Right renal pelvis (tissue), 4 donors: ENCODE measurements at places on chromosomes 2 and 18.

DNA sequence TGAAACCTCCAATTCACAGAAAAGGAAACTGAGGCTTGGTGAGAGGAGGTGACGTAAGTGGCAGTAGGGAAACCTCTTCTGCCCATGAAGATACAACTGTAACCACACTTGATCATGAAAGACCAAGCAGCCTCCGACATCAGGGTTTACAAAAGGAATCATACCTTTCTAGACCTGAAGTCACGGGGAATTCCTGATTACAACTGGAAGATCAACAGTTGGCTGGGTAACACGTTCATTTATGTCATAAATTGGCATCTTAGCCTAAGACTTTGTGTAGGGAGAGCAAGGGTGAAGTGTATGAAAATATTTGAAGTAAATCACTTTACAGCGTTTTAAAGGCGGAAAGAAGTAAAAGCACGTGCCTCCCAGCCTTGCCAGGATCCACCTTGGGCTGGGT is 922 bp downstream of the HS1BP3 start:
- DNase-seq = no peak

DNA sequence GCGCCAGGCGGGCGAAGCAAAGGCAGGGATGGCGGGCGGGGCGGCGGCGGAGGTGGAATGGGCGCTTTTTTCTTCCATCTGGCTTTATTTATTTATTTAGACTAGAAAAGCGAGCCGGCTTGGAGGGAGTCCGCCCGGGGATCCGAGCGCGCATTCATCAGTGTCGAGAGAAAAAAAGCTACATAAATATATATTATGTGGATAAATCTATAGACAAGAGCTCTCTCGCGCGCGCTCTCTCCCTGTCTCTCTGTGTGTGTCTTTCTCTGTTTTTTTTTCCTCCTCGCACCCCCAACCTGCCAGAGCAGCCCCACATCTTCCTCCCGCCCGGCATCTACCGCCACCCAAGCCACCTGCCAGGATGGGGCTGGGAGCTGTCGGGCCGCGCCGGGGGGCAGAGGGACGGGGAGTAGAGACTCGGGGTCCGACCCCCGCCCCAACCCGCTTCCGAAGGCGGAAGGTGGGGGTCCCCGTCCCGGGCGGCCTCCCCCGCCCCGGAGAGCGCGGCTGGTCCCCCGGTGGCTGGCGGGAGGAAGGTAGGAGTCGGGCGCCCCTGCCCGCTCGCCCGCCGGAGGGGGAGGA is 972 bp upstream of the CELF4 start:
- no peak for DNase-seq

DNA sequence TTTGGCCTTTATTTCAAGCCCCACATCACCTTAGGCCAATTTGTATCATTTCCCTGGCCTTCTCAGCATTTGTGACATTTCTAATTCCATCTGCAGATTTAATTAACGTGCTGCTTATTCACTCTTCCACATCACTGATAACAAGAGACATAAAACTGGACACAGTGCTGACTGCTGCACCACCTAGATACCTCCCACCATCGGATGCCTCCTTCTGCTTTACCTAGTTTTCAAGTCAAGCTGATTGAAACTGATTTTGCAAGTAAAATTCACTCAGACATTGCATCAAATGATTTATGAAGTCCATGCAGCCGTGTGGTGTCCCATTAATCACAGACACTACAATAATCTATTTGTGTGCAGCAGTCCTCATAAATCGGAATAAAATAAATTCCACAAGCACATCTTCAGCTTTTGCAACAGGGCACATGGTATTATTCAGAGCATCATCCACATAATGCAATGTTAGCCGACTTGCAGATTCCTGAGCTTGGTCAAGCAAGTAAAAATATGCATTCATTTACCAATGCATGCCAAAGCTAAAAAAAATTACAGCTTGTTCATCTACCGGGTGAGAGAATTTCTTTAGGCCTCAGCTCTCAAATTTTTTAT is 15.9 kb upstream of the CRIM1 start:
- DNase-seq = no peak

DNA sequence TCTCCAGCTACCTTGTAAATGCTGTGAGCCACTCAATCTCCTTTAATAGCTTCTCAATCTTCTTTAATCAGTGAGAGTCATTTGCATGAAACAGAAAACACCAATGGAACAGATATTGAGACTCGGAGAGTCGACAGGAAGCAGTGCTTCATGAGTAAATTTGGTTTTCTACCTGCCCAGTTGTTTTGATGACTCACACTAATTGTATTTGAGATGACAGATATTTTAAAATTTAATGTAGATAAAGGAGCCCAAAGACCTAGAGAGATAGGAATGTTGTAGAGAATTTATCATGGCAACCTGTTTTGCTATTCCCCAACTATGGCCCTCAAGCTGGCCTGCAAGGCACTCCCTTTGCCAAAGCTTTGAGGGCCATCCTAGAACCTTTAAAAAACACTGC is 119.1 kb downstream of the CDC42EP3 start:
- DNase-seq = no peak

- DNase-seq = no peak
Measured at GRCh38 chr2:106816974-106817373, 69.0 kb downstream of the ST6GAL2 start.

- DNase-seq = no peak
Measured at GRCh38 chr2:8633186-8633734, 48.6 kb upstream of the ID2 start.

GRCh38 chr2:145992572-145992971 is 1472.7 kb upstream of the ZEB2 start:
- DNase-seq = no peak

DNA sequence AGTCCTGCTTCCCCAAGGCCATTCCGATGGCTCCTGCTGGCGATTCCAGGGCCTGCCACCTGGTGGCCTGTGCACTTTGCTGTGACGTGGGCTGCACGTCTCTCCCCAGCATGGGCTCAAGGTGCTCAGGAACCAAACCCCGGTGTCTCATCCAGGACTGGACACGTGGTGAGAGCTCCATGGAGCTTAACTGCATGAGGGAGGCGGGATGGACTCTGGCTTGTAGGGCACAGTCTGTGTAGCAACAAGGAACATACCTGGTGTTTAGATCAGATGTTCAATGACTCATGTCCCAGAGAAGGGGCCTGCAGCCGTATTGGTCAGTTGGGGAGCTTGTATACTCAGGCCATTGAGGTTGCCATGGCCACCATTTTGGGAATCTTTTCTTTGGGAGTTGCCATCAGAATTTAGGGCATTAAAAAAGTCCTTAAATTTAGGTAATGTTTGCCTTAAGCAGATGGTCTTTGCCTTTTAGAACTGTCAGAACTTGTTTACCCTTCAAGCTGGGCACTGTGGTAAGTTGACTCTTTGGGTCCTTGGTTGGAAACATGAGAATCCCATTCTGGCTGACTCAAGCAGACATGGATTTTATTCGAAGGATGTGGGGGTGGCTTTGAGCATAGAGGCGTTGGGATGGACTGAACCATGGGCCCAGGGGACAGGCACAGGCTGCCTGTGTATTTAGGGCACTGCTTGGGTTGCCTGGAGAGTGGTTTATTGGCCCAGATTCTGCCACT is 21.0 kb downstream of the AGAP1 start:
- DNase-seq = no peak

DNA sequence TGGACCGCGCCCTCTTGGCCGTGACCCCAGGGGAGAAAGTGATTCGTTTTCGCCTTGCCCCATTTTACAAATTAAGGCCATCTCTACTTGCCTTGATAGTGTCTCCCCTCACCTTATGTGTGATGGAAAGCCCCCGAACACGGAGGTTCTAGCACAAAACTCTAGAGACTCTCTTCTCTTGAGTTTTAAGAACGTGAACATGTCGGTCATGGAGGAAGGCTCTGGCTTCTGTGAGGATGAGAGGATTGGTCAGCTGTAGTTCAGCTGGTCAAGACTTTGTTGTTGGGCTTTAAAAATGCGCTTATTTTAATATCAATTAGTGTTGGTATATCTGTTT is 828 bp downstream of the DYNC1I2 start:
- peak; percentile 14 for DNase-seq

DNA sequence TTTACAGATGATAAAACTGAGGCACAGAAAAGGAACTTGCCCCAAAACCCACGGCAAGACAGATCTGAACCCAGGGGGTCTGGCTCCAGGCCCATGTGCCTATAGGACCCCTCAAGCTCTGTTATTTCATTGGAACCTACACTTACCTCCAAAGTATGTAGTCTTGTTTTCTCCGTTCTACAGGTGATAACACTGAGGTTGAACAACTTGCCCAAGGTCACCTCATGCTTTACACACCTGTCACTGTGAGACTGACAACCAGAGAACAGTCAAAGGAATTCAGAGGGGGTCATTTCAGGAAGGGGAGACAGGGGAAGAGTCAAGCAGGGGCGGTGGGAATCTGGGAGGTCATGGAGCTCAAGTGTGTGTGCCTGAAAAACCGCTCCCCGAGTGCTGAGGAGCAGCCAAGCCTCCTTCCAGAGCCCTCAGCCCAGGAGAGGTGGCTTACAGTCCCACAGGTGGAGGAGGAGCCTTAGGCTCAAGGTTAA is 47.7 kb downstream of the SERTAD2 start:
- DNase-seq = no peak

DNA sequence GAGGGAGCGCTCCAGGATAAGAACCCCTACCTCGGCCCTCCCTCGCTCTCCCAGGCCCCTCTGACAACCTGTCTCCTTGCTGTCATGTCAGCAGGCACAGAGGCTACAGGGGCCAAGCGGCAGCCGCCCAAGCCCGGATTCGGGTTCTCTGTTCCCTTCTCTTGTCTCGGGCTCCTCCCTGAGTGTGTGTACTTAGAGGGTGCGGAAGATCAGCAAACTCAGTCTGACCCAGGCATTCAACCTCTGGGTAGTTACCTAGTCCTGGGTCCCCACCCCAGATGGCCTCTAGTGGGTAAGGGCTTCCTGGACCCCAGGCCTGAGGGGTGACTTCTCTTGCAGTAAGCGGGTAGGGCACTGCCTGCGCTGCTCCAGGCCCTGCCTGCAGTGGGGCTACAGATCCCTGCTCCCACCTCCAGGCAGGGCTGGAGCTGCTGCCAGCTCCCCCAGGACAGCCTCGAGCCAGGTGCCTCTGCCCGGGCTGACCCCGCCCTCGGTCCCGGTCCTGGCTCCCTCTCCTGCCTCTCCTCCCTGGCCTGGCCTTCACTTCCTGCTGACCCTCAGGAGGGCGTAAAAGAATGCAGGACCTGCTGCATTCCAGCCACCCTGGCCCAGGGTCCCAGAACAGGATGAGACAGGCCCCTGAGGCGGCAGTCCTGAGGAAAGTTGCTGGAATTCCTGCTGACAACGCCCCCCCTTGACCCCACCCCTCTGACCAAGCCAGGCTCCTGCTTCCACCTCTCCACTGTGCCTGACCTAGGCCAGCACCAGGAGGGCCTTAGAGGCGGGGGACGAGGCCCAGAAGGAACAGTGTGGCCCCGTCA is 22.0 kb downstream of the GPC1 start:
- DNase-seq = no peak

DNA sequence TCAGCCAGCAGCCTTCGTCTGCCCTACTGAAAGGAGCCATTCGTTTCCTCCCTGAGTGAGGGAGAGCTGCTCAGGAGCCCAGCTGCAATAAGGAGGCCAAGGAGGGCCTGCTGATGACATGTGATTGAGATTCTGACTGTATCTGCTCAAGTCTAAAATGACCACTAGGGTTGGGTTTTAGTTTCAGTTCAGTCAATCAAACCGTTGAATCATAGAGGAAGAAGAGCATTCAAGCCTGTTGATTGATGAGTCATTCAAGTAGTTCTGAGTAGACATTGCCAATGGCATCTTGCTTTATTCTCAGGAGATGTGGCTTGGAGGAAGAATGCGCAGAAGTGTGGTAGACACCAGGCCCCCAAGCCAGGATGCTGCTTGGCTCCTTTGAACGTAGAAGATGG is 19.9 kb upstream of the BCL2L11 start:
- DNase-seq = no peak

DNA sequence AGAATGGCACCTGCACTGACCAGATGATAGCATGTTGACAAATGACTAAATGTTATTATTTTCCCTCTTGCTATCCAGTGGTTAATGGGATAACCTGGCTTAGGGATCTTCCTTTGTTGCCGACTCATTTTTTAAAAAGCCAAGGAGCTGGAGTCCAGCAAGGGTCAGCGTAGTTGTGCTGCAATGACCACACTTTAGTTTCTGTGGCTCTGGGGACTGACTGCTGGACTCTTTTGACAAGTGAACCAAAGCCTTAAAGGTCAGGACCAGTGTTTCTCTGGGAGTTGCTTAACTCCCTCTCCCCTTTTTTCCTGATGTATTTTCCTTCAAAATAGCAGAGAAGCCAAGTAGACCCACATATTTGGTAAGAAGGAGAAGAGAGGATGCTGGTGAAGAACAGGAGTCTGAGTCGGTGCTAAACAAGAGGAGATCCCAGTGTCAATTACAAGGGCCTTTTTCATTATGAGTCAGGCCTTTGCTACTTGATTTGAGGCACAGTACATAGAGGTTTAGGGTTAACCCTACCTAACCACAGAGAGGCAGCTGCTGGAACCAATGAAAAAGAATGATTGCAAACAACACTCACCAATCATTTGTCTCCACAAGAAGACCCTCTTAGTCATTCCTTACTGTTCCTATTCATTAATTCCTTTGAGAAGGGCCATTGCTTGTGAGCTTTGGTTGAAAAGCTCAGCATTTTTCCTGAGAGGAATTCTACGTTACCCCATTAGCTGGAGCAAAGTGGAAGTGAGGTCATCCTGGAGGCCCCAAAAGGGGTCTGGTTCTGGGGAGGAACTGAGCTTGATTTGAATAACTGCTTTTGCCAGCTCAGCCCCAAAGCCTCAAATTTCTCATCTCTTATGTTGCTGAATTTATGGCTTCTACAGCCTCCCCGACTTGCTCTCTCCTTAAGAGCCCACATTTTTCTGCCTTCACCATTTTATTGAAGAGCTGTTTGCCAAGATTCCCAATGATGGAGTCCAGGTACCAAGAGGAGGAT is 137.6 kb upstream of the HNMT start:
- DNase-seq = no peak

DNA sequence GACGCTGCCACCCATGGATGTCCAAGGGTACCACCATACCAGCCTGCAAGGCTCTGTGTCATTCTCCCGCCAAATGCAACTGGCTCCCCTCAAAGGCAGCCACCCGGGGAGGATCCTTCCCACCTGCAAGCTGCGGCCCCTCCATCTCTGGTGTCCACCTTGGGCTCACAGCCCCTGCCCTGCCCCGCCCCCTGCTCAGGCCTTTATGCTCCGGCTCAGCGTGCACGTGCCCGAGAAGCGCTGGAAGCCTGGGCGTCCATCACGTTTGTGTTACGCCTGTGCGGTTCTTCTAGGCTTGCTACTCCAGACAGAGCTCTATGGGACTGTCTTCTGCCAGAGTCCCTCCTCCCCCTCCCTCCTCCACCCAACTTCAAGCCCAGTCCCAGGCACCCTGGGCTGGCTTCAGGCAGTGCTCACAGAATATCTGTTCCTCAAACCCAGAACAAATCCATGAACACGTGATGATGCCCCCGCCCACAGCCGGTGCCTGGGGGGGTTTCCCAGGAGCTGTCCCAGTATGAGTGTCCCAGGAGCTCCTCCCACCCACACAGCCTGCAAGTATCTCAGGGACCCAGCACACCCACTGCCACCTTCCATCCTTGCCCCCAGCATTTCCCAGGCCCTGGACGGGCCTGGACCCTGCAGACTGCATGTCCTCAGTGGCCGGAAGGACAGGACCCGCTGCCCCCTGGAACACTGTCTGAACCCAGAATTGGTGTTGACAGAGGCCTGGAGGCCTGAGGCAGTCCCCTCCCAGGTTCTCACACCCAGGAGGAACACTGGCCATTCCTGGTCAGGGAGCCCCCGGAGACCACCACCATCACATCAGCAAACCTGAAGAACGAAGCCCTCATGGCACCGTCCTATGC is 30.3 kb downstream of the KIF1A start:
- no peak for DNase-seq

GRCh38 chr2:127415593-127416505 is 2.4 kb upstream of the PROC start:
- no peak for DNase-seq
